Left kidney (tissue), 8 donors: ENCODE measurements at places on chromosomes 3 and 15.
A peak's percentile ranks its signal among the peaks of the same experiment; 100 is the strongest.

DNA sequence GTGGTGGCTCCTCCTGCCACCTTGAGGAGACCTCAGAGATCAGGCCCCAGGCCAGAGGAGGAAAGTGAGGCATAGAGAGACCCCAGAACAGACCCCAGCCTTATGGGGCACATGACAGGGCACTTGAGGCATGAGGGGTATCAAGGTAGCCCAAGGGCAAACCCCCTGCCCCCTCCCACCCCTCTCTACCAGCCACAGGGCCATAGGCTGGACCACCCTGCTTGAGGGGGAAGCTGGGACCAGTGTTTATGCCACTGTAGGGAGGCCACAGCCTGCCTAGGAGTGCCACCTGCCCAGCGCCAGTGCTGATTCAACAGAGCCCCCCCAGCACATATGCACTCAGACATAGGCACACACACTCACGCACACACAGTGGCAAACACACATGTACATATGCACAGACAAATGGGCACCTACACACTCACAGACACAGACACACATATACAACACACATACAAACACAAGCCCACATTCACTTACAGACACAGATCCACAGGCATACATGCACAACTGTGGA, 10.3 kb downstream of the MYL3 start:
- DNase-seq = no peak

DNA sequence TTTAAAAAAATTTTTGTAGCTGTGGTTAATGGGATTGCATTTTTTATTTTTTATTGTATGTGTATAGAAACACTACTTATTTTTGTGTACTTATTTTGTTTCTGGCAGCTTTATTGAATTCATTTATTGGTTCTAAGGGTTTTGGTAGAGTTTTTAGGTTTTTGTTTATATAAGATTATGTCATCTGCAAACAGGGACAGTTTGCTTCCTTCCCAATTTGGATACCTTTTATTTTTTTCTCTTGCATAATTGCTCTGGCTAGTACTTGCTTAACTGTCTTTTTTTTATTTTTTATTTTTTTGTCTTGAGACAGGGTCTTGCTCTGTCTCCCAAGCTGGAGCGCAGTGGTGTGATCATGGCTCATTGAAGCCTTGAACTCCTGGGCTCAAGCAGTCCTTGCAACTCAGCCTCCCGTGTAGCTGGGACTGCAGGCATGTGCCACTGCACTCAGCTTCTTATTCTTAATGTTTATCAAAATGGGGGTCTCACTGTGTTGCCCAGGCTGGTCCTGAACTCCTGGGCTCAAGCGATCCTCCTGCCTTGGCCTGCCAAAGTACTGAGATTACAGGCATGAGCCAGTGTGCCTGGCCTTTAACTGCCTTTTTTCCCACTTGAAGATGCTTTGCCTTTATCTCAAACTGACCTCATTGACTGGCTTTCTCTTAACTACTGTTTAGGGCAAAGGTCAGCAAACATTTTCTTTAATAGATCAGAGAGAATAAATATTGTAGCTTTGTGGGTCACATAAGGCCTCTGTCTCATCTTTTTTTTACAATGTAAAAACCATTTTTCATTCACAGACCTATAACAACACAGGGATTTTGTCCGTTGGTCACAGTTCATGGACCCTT, 8.6 kb downstream of the TFG start:
- no peak for DNase-seq

GRCh38 chr15:28885630-28886430, at the start of gene APBA2:
TSS of gene APBA2 (plus strand) at chr15:28885974. CDS start at chr15:29053885, 167,911 bp downstream.
- no peak for DNase-seq

DNA sequence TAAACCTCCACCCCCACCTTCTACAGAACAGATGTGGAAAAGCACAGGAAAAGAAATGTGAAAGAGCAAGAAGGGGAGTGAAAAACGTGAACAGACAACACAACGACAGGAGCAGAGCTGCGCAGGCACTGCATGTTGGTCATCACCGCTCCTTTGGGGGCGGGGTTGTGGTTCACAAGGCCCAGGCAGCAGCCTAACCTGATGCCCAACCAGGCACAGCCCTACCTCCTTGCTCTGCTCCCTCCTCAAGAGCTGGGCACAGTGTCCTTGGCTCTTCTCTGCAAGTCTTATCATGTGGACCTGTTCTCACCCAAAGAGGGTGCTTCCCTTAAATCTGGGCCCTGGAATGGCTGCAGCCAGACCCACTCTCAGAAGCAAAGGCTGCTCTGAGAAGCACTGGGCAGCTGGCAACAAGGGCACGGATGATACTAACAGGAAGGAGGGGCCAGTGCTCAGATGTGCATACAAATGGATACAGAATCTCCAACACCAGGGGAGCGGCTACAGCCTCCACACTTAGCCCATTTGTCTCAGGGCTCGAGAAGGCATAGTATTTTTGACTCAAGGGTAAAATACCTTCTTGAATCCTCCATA, 64.6 kb downstream of the DHX30 start:
- DNase-seq = no peak

- DNase-seq = no peak
Measured at GRCh38 chr15:74315626-74316025, 51.8 kb downstream of the CYP11A1 start.

DNA sequence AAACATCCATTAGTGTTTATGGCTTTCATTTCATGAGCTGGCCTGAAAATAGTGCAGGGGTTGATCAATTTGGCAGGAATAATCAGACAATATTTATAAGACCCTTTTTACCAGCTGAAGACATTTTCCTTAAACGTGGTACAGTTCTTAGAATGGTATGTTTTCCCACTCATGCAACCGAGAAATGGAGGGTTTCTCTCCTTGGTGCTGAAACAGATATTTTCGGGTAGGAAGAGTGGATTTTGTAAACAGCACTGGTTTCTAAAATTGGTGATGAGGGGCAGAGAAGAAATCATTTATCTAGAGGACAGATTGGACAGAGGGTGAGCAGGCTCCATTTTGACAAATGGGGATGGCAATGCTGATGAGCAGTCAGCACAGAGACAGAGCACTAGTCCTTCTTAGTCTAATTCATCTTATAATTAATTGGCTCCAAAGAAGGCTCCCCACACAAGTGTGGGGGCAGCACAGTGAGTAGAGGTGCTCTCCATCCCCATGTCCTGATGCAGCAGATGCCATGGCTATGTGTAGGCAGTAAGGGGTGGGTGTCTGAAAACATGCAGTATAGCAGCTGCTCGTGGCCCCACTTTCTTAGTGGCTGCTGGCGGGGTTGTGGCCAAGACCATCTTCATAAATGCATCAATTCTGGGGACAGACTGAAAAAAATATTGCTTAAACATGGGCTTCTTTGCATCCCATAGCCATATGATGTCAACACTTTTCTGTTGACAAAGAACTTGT, 18.1 kb upstream of the SLC7A14 start:
- DNase-seq = no peak

GRCh38 chr3:43687499-43687811, 3.3 kb upstream of the ABHD5 start:
- DNase-seq = no peak

DNA sequence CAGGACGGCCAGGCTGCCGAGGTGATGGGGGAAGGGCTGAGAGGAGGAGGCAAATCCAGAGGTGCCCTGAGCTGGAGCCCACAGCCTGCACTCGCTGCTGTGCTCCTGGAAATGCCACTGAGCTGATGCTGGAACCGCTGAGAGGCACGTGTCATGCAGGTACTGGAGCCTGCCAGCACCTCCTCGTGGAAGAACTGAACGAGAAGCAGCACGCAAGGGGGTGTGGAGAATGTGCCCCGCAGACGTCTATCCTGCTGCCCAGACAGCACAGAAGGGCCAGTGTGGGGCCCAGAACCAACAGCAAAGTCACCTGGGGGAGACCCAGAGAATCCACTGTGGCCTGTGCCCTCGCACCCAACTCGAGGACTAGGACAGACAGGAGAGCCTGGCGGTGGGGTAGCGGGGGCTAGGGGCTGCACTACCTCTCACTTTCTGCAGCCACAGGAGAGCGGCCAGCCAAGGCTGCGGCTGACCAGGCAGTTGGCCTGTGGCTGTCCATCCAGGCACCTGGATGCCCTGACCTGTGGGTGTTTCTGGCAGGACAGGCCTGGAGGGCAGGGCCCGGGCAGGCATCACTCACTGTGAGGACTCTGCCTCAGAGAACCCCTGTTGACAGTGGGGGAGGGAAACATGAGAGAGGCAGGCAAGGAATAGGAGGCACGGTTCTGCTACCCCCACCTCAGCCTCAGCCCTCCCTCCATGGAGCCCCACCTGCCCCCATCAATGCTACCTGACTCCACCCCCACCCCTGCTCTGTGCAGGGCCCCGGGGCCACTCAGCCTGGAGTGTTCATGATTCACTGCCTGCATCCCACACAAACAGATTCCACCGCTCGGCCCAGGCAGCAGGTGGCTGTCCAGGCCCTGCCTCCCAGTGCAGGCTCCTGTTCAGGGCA, 213.1 kb downstream of the TBC1D2B start:
- DNase-seq = no peak

DNA sequence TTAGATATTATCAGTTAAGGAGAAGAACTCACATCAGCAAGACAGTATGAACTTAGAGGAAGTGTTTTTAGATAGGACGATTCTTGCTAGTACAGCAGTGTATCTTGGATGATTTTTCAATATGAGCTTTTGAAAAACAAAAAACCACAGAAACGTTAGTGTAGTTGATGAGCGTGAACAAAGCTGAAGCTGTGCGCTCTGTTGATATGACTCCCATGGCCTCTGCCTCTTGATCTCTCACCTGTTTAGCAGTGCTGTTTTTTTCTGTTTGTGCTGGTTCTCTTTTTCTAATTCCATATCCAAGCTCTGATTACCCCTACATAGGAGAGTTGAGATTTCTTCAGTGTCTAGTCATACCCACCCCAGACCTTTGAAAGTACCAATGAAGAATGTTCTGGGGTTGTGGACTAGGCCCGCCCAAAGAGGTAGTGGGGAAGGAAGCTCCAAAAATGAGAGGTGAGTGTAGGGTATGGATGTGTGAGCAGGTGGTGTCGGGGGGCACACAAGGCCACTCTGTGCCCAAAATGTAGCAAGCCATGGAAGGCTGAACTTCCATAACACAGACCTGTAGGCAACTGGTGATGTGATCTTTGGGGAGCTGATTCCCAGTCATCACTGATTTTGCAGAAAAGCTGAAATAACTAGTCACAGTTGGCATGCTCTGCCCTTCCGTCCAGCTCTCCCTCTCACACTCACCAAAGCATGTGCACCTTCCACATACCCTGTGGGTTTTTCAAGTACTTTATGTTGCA, 20.0 kb upstream of the CMTM7 start:
- DNase-seq = no peak

DNA sequence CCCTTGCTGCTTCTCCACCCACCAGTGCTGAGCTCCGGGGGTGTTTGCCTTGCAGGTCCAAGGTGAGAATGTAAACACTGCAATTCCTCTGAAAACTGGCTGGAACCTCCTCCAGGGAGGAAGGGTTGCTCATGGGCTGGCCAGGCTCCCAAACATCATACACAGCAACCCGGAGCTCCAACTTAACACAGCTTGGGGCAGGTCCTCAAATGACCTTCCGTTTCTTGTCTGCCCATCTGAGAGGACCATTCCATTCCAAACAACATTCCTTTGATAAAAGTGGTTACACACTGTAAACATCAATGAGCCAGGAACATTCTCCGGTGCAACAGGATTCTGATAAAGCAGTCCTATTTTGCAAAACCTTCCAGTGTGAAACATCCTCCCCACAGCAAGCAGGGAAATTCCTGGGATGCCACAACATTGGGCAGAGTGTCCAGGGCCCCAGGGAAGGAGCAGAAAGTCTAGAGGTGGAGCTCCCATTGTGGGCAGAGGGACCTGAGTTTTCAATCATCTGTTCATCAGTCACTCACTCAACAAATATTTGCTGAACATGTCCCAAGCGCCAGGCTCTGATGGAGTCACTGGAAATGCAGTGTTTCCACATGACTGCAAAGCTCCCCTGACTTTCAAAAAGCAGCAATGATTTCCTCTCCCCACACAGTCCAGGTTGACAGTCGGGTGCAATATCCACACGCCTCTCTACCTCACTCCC, 7.3 kb upstream of the HEG1 start:
- DNase-seq = no peak

DNA sequence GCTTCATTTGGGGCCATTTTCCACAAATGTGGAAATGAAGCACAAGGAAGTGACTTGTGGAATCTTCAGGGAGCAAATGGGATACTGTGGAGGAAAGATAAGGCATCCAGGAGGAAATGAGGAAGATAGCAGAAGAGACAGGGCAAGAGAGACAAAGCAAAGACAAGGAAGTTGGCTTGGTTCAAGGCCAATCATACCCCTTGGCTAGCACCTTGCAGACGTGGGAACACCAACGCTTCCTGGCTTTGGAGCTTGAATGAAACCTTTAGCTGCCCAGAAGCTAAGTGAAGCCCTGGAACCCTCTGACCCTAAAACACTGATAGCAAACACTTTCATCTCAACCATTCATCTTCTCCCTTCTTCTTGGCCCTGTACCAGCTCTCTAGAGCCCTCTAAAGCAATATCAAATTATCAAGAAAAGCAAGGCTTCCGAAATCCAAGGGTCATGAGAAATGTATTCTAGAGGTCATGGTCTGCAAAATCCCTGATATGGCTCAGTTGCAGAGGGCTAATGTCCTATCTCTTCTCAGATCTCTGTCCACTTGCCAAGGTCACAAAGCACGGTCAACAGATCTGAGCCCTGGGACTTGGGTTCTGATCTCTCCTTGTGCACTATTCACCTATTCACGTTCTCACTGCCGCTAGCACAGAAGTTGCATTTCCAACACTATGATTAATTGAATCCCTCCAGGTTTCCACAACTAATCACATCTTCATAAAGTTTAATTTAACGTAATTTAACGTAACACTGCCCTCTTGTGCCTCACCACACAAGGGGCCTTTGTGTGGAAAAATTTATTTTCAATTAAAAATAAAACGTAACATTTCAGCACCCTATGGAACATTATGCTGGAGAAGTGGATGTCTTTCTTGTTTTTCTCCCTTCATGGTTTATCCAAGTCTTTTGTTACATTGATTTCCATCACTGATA, 557.6 kb upstream of the ADAMTS9 start:
- peak; percentile 32 for DNase-seq

DNA sequence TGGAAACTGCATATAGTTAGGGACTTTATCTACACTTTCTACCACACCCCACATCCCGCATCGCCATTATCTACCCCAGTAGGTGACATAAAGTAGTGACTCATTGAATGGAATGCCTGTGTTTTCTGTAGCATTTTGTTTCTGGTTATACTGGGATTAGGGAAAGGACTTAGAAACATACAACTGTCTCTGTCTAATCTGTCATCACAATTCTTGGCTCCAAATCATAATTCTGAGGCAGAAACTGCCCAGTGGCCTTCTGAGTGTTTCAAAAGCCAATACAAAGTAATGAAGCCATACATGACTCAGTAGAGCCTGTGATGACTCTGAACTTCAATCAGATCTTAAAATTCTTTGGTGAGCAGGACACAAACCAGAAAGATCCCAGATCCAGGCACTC, 115.7 kb upstream of the CHRM5 start:
- DNase-seq = no peak

- DNase-seq = no peak
Measured at GRCh38 chr3:188361888-188362287, 207.9 kb downstream of the LPP start.

- DNase-seq = no peak
Measured at GRCh38 chr3:189123595-189124387, 48.0 kb upstream of the TPRG1 start.

DNA sequence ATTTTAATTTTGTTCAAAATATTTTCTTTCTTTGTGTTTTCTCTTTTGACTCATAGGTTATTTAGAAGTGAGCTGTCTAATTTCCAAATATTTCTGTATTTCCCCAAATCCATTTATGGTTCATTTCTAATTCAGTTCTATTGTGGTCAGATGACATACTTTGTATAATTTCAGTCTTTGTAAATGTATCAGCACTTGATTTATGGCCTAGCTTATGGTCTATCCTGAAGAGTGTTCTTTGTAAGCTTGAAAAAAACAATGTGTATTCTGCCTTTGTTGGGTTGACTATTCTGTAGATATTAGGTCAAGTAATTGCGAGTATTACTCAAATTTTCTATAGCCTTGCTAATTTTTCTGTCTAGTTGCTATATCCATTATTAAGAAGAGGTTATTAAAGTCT, 311.2 kb downstream of the OCA2 start:
- no peak for DNase-seq
